ENCODE measurements at places on chromosomes 3 and 15.

GRCh38 chr3:57030721-57031120 is 29.7 kb upstream of the SPATA12 start:
- DNase-seq = no peak

- peak; percentile 9 for DNase-seq
These were observed 506.5 kb upstream of the TBL1XR1 start for GRCh38 chr3:177703788-177704187.

DNA sequence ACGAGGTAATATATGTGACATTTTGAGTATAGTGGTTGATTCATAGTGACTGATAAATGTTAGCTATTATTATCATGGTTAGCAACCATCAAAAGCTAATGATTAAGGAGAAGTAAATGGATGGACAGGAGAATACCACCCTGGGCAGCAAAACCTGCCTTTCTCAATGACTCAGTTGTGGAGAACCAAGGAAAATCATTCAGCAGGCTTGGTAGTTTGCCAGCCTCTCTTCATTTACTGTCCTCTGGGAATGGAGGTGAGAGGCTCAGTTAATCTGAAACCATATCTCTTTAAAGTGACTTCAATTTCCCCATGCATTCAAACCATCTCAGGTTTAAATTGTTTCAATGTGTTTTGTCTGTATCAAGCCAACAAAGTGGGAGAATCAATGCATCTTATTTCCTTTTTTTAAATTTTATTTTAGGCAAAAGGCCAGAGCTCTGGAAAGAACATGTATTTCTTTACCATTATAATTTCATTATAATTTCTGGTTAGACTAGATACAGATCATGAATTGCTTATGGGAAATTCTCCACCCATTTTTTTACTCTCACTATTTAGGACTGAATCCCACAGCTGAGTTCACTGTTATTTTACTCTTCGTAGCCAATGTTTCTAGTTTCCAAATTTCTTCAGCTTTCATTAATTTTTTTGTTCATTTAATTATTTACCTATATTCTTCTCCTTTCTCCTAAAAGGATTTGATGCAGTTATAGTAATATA is 2.7 kb downstream of the TM4SF18 start:
- DNase-seq = no peak

DNA sequence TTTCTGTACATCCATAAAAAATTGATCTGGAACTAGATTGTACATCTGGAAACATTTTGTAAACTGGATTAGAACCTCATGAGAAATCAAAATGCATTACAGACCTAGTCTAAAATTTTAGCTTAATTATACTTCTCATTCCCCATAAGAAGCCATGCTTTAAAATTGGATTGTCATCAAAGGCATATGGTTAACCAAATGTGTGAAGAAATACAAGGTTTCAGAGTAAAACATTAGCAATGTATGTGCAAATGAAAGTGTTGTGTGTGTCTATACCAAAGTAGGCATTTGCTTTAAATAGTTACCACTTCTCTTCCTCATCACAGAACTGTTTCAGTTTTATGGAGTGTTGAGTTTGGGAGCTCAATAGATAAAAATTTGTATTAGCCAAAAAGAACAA is 968.7 kb downstream of the EPHA3 start:
- DNase-seq = no peak

DNA sequence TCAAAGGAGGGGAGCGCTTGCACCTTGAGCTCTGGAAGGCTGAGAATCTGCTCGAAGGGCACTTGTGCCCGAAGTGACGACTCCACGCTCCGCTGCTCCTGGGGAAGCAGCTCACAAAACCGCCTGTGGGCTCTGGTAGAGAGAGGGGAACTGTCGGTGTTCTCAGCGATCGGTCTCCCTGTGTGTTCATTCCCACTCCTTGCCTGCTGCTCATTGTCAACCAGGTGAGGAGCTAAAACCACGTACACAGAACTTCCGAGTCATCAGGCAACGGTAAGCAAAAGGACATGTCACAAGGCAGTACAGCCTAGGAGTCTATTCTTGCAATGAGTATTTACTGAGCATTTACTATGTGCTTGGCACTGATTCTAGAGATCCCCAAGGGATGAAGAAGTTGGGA is 1.5 kb downstream of the CIB1 start:
- DNase-seq = no peak

DNA sequence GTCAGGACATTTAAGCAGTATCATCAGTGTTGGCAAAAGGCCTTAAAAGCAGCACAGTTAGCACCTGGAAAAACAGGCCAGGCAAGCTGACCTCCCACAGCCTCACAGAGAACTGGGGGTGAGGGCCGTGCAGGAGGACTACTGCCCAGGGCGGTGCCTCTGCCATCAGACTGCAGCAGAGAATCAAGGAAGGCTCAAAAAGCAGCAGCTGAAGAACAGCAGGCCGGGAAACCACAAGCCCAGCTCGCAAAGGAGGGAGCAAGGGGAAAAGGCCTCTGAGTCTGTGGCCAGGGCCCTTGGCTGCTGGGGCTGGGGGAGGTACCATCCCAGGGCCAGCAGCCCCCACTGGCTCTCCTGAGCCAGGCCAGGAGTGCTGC is 84.2 kb downstream of the SEC22A start:
- no peak for DNase-seq

- no peak for DNase-seq
These were observed 36.6 kb downstream of the FAN1 start for GRCh38 chr15:30940359-30940758.

DNA sequence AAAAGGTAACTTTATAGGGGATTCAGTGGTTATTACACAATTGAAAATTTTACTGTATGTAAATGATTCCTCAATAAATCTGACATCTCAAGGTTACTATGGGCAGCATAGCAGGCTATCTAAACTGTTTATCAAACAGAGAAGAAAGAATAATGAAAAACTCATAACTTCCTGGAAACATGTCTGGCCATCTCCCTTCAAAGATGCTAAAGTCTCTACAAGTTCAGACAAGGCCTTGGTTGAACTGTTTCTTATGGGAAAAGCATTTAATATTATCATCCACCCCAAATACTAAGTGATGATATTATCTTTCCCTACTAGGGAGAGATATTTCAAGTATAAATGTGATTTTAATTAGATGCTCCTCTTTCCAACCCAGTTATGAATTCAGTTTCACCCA is 114.9 kb downstream of the ARRDC4 start:
- DNase-seq = no peak

DNA sequence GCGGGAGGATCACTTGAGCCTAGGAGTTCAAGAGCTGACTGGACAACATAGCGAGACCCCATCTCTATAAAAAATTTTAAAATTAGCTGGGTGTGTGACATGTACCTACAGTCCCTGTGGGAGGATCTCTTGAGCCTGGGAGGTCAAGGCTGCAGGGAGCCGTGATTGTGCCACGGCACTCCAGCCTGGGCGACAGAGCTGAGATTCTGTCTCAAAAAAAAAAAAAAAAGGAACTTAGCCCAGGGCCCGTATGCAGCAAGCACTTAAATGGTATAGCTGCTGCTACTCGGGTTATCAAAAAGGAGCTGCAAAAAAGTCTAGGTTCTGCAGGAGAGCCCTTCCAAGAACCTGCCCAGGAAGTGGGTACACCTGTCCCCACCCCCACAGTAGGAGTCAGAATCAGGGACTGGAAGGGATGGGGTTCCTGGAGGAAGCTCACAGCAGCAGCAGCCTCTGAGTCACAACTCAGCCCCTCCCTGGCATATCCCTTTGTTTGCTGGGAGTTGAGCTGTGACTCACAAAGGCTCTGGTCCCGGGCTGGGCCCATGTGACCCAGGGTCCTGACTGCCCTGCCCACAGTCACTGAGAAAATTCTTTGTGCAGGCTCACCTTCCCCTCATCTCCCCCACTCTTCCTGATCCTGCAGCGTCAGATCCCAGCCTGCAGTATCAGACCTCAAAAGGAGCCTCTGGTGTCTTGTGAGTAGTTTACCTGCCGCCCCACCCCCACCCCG is at the start of gene SPATA12:
SPATA12 (plus strand) TSS at position 576 of the 733 bp plus-strand sequence. CDS start 13,031 bp downstream, outside the sequence.
- peak; percentile 96 for DNase-seq

GRCh38 chr15:73965094-73965757 is 26.9 kb downstream of the STOML1 start:
- no peak for DNase-seq

DNA sequence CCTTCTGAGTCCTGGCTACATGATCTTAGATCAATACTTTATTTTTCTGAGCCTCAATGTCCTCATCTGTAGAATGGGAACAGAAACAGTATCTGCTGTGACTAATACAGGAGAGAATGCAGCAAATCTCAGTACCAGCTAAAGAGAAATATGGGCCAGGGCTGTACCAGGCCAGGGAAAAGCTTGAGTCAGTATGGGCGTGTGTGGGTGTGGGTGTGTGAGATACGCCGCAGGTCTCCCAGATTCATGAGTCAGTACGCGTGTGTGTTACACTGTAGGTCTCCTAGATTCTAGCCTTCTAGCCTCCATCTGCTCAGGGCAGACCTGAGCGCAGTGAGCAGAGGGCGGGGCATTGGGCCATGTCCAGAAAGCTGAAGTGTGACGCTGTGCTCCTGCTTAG is 15.2 kb downstream of the GNAI2 start:
- DNase-seq = peak; percentile 74

- no peak for DNase-seq
These were observed 42.4 kb downstream of the TIGIT start for GRCh38 chr3:114336122-114336697.

DNA sequence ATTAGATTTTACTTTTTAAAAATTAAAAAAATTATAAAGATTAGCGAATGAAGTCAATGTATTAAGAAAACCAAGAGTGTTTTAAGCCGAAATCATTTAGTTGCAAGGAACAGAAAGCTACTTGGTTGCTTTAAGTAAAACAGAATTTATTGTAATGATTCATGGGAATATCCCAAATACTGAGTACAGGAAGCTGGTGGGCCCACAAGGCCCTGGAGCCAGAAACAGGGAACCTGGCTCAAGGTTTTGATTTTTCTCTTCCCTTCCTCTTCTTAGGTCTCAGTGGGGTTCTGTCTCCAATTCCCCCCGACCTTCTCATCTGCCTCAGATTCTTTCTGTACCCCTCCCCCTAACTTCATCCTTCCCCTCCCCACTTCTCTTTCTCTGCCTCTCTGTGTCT is 229.0 kb downstream of the TLE3 start:
- DNase-seq = no peak

- DNase-seq = no peak
These were observed 90.6 kb downstream of the ABI3BP start for GRCh38 chr3:100902572-100902971.

DNA sequence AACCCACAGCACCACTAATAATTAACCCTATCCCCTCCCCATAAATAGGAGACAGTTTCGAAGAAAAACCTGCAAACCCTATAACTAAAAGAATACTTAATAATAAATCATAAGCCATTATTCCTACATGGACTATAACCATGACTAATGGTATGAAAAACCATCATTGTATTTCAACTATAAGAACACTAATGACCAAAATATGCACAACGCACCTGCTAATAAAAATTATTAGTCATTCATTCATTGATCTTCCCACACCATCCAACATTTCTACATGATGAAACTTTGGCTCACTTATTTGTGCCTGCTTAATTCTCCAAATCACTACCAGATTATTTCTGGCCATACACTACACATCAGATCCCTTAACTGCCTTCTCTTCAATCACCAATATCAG is 16.6 kb downstream of the AQP9 start:
- DNase-seq = no peak

DNA sequence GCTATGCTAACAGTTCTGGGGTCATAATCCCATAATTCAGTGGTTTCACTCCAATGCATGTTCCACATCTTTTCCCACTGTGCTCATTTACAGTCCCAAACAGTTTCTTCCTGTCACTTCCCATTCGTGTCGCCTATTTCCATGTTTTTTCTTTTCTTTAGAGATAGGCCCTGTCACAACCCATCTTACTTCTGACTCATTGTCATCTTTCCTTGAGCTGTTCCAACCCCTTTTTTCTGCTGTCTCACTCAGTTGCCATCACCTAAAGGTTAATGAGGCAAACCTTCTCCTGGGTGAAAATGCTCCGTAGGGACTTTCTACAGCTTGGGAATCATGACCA is 814.5 kb downstream of the VGLL3 start:
- DNase-seq = no peak

- no peak for DNase-seq
These were observed 27.4 kb upstream of the PLXND1 start for GRCh38 chr3:129633751-129634481.

DNA sequence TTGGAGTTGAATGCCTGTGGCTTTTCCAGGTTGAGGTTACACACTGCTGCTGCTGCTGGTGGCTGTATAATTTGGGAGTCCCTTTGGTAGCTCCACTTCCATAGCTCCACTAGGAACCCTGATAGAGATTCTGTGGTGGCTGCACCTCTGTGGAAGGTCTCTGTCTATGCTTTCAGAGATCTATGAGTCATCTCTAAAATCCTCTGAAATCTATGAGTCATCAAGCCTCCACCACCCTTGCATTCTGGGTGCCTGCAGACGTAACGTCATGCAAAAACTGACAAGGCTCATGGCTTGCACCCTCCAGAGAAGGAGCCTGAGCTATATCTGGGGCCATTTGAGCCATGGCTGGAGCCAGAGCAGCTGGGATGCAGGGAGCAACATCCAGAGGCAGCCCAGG is 1037.0 kb upstream of the CFAP20DC start:
- peak; percentile 9 for DNase-seq

DNA sequence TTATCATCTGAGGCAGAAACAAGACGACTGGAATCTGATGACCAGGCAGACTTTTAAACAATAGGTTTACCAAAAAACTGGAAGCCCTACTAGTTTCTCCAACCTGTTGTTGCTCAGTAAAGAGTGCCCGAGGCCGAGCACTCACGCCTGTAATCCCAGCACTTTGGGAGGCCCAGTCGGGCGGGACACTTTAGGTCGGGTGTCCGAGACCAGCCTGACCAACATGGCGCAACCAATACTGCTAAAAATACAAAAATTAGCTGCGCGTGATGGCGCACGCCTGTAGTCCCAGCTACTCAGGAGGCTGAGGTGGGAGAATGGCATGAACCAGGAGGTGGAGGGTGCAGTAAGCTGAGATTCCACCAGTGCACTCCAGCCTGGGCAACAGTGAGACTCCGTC is 1.1 kb upstream of the WDR5B start:
- DNase-seq = no peak

GRCh38 chr3:184489268-184489841 is 72.2 kb upstream of the EPHB3 start:
- DNase-seq = no peak

GRCh38 chr3:62990704-62991413 is 115.6 kb upstream of the CADPS start:
- DNase-seq = no peak

GRCh38 chr3:120425572-120426250 is 25.1 kb downstream of the FSTL1 start:
- DNase-seq = no peak

- DNase-seq = no peak
These were observed 27.9 kb upstream of the PRTG start for GRCh38 chr15:55770806-55771205.

DNA sequence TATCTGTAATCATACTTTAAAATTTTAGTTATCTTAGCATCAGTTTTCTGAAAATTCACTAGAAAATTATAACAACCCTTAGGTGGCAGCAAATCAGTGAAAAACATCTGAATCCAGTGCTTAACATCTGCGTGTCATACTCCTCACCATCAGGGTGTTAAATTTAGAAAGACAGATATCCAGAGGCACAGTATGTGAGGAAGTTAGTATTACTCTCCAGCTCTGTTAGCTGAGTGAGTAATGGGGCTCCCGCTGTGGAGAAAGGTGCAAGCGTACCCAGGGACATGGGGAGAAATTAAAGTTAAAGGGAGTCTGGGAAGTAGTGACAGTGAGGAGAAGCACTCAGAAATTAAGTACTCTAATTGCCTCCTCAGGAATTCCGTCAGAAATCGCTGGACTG is 50.9 kb downstream of the CEP63 start:
- no peak for DNase-seq

- DNase-seq = no peak
These were observed 71.2 kb downstream of the FAM43A start for GRCh38 chr3:194756791-194757325.

All from kidney epithelial cell (primary cell).